ENCODE measurements at places on chromosomes 2 and 18.

GRCh38 chr2:136131961-136132824 lies 14.2 kb upstream of the CXCR4 start:
- DNase-seq = no peak

DNA sequence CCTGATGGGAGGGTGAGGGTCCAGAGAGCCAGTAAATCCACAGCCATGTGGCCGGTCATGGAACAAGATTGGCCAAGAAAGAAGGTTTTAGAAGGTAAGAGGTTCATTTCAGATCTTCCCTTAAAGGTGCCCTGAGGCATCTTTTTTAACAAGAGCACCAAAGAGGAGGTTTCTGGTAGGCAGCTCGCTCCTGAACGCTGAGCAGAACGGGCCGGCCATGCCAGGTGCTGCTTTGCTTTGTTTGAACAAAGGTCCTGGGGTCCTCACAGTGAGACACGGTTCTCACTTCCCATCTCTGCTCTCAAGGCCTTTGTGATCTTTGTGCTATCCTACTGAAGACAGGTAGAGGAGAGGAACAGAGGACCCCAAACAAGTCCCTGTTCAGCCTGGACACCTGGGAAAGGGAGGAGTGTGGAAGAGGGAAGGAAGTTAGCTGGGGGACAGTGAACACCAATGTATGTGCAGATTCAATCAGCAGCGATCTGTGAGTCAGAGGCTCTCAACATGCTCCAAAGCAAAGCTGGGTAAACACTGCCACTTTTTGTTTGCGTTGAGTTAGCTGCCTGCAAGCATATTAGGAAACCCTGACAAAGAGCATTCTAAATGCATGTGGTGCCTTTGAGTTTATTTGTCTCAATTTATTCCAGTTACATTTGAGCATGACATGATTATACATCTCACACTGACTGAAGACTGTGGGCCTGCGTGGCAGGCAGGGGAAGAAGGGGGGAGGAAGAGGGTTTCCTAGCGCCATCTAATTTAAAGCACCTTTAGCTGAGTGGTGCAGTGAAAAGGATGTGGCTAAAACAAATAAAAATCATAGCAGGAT lies 102.4 kb downstream of the ASB1 start:
- peak; percentile 82 for DNase-seq

DNA sequence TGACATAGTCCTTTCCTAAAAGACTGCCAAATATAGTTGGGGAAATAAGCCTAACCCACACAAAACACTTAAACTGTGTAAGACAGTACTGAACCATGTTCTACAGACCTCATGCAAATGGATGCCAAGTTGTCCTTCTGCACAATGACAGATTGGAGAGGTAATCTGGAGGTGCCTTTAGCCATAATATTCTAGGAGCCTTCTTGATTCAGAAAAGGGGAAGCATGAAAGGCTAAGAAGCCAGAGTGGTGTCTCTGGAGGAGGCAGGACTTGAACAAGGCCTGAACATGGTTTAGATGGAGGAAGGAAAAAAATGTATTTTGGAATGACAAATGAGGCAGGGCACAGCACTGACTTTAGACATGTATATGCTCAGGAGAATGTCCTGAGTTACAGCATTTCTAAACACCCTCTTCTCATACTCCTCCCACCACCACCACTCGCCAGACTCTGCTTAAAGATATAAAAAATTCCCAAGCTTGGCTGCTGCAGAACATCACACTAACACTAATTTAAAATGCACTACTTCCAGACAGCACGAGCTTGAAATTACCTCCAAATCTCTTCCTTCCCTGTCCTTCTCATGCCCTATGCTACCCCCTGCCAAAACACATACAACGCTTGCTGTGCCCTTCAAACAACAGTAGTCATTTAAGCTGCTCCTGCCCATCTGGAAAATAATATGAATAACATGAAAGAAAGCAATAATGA lies 110.4 kb downstream of the ANKRD44 start:
- DNase-seq = no peak

GRCh38 chr2:226118471-226119429 lies 680.9 kb downstream of the IRS1 start:
- DNase-seq = peak; percentile 95

DNA sequence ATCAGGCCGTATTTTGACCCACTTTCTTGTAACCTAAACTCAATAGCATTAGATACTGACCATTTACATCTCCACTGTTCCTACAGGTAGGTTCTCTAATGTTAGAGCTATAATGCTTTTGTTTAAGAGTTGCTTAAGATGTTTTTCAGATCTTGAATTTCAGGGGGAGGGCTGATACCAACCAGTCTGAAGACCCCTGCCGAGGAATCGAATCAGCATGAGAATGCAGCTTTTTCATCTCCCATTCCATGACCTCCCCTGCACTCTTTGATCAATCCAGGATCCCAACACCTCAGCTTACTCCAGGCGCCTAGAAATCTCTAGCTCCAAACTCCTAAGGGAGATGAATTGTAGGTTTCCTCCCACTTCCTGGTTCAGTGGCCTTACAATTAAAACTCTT lies 120.5 kb upstream of the MC4R start:
- no peak for DNase-seq

DNA sequence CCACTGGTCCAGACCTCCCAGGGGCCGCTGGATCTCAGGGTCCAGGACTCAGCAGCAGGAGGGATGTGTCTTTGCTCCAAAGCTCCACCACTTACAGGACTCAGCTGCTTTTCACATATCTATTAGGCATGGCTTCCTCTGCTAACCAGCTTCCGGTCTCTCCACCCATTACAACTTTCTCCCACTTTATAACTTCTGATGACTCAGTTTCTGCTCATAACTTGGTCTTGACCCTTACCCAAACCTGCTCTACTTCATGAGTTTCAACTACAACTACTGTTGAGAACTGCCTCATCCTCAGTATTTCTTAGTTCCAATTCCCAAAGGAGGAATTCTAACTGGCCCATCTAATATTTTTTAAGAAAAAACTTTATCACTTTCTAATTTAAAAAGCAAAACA lies 17.2 kb downstream of the SULT1C2 start:
- no peak for DNase-seq

DNA sequence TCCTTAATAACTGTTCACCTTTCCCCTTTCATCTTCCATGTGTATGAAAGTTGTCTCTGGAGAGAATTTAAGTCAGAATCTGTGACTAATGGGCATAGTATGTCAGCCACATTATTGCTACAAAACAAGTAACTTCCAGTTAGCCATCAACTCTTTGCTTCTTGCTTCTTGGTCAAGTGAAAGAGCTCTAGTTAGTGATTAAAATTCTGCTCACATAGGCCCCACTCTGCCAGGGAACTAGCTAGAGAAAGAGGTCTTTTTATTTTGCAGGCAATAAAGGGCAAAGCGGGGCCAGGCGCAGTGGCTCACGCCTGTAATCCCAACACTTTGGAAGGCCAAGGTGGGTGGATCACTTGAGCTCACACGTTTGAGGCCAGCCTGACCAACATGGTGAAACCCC lies 64.6 kb downstream of the COLEC12 start:
- no peak for DNase-seq

- no peak for DNase-seq
These were observed 103.2 kb upstream of the ZFP36L2 start for GRCh38 chr2:43329637-43330036.

DNA sequence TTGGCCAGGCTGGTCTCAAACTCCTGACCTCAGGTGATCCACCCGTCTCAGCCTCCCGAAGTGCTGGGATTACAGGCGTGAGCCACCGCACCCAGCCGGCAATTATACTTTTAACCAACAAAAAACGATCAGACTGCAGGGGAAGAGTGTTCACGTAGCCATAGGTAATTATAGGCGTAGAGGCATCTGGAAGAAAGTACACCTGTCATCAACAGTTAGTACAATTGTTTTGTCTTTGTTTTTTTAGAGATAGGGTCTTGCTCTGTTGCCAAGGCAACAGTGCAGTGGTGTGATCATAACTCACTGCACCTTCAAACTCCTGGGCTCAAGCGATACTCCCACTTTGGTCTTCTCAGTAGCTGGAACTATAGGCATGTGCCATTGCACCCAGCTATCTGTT lies 20.0 kb downstream of the ST3GAL5 start:
- no peak for DNase-seq

DNA sequence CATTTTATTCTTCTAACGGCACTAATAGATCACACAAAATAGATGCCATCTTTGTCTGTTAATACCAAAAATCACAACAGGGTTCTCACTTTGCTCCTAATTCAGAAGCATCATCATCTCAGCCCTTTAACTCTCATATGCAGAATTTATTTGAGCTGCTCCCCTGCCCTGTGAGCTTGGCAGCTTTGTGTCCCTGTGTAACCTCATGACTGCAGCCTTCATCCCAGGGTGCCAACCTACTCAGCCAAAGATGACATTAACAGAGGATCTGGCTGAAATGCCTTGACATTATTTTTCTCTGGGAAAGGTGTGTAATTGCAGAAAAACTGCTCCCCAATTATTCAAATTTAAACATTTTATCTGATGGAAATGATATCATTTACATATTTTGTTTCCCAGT lies 319.4 kb downstream of the NRXN1 start:
- no peak for DNase-seq

GRCh38 chr2:55922291-55922907 lies 1.2 kb downstream of the EFEMP1 start:
- no peak for DNase-seq

GRCh38 chr2:191158193-191158592 lies 7.4 kb upstream of the STAT4 start:
- DNase-seq = no peak

DNA sequence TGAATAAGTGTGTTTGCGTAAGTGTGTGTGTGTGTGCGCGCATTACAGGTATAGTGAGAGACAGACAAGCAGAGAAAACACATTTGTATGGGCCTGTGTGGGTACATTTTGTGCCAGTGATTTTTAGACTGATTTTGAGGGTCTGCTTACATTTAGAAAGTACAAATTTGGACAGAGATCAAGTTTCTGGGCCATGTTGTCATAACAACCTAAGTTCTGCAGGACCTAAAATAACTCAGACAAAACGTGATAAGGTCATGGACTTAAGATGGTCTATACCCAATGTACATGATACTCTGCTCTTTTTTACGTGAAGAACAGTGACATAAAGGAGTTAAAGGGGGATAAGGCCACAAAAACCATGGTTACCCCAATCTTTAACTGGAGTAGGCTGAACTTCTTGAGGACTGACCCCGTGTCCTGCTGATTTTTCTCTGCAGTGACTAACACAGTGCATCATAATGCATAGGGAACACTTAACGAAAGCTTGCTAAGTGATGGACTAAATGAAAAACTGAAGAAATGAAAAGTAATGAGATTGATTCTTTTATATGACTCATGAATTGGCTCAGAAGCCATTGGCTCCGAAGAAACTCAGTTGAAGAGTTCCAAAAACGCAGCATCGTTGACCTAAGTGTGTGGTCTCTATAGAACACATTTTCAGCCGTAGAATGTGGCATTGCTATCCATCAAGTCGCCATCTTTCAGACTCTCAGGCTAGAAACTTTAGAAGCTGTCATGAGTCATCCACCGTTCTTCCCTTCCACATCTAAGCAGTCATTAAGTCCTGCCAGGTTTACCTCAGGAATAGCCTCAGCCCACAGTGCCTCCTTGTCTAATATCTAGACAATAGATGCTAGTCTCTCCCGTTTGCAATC lies 61.6 kb upstream of the NCOA1 start:
- DNase-seq = no peak

All from fibroblast of gingiva (primary cell).